ENCODE measurements at places on chromosomes 11 and 22.
A peak's percentile ranks its signal among the peaks of the same experiment; 100 is the strongest.

- DNase-seq: peak; percentile 21
Observed at GRCh38 chr22:37442135-37442534, 14.9 kb upstream of the ELFN2 start.

DNA sequence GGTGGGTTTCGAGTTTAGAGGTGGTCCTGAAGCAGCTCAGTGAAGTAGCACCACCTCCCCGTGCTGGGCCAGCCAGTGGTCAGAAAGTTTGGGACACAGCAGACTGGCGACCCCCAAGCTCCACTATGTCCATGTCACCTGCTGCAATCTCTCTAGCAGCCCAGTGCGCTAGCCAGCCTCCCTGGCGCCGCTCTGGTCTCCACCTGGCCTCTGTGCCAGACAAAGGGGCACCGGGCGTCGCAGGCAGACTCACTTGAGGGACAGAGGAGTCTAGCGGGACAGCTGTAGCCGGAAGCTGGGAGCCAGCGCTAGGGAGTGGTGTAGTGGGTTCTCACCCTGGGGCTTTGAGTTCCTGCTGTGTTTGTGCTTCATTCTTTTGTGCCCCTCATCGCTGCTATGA lies 25.5 kb downstream of the MYBPC3 start:
- DNase-seq: no peak

DNA sequence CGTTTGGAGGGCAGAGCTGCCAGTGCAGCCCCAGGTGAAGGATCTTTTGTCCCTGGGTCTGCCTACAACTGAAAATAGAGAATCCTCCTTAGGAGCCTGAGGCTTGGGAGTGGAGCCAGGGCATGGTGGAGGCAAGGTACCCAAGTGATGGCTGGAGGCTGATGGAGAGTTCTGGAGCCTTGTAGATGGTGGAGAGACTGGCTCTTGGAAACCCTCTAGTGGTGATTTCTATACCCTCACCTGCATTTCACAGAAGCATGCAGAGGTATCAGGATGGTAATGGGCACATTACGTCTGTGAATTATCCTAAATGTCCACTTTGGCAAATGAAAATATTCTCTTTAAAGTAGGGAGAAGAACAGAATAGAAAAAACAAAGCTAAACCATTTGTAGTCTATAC lies 44.4 kb downstream of the INSC start:
- peak; percentile 62 for DNase-seq

GRCh38 chr22:17120711-17121232 lies 388 bp downstream of the TMEM121B start:
- DNase-seq: no peak
